Activated CD4-positive, CD25-positive, alpha-beta regulatory T cell treated with anti-CD3 and anti-CD28 coated beads, Interleukin-2, amount 50 U/mL, for 16 hours (primary cell): ENCODE measurements at places on chromosomes 12 and 14.

DNA sequence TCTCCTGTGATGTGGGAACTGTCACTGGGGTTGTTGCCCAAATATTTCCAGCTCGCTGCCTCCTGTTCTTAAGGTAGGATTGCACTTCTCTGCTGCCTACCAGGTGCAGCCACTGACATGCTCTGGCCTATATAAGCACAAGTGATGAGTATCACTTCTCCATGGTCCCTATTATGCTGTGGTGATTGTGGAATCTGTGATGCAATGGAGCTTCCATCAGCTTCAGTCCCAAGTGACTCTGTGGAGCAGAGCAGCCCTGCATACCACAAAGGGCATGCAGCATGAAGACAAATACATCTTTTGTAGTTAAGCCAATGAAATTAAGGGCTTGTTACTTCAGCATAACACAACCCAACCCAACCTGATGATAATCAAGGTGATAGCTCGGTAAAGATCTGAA, 43.5 kb downstream of the CKAP4 start:
- DNase-seq = no peak

DNA sequence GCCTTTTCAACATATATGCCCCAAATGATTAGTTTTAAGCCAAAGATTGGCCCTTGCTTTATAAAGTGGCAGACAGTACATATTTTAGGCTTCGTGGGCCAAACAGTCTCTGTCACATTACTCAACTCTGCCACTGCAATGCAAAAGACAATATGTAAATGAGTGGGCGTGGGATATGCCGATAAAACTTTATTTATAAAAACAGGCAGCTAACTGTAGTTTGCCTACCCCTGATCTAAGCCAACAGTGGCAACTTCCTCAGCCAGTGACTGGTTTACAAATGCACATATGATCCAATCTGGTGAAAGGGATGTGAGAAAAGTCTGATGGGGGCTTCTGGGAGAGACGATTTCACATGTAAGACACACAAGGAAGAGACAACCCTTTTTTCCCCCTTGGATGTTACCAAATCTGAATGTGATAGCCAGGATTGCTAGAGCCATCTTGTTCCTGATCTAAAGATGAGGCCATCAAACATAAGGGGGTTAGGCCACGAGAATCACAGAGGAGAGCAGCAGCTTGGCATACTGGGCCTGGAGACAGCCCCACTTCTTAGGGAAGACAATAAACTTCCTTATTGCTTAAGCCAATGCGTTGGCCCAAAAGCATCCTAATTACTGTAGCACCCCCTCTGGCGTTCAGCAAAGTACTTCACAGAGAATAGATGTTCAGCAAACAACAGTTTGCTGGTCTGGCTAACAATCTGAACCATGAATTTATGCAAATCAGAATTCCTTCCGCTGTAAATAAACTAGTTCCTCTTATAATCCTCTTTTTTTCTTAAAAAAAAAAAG, 75.2 kb upstream of the TMCC3 start:
- no peak for DNase-seq

GRCh38 chr12:101891462-101891971, 14.1 kb downstream of the DRAM1 start:
- no peak for DNase-seq

- no peak for DNase-seq
Observed at GRCh38 chr12:12482150-12482761, 80.4 kb downstream of the DUSP16 start.

DNA sequence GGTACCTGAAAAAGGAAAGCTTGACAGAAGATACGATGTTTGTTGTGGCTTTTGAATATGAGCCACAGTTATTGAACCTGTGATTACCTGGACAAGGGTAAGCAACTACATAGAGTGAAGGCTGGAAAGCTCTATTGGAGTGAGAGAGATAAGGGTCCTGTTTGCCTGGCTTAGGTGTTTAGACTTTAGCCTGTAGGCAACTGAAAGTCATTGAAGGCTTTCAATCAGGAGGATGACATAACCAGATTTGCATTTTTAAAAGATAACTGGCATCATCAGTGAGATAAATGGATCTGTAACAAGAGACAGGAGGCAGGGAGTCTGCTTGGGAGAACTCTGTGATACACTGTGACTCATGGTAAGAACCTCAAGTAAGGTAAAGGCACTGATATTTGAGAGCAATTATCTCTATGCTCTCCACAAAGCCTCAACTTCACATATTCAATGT, 128.9 kb upstream of the SOX5 start:
- no peak for DNase-seq

DNA sequence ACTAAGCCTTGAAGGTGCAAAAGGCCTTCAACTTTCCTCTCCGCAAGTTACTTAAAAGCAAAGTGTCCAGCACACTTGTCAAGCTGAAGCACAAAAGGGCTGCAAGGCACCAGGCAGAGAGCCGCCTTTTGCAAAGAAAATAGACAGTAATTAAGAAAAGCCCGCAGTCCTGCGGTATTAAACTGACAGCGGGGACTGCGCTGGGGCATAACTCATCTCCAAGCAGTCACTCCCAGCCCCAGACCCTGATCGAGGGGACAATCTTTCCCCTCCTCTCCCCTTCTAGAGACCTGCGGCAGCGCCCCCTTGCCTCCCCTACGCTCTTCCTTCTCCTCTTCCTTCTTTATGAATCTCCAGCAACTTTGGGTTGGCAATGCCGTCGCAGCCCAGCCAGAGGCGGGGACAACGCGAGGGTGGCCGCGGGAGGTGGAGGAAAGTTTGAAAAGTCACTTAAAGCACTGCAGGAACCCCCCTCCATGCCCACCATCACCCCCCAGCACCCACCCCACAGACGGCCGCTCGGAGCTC, 200.9 kb upstream of the CAND1 start:
- DNase-seq = no peak

- no peak for DNase-seq
Observed at GRCh38 chr14:42862114-42862513, 1255.4 kb downstream of the LRFN5 start.

- no peak for DNase-seq
Observed at GRCh38 chr14:94173471-94173884, 644 bp upstream of the PPP4R4 start.

DNA sequence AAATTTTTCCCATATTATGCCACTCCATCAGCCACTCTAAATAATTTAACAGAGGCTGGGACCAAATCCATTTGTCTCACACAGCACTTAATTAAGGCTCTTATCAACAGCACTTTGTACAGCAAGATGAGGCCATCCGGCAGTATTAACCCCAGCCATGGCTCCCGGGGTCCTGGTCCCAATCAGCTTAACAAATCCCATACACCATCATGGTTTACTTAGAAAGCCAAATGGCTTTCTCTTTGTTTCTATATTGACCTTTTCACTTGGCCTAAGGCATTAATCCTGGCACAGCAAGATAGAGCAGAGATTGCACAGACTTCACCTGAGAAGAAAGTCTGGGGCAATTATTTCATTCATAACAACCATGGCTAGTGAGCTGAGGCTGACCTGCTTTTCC, 38.6 kb downstream of the SPTSSA start:
- DNase-seq = no peak

DNA sequence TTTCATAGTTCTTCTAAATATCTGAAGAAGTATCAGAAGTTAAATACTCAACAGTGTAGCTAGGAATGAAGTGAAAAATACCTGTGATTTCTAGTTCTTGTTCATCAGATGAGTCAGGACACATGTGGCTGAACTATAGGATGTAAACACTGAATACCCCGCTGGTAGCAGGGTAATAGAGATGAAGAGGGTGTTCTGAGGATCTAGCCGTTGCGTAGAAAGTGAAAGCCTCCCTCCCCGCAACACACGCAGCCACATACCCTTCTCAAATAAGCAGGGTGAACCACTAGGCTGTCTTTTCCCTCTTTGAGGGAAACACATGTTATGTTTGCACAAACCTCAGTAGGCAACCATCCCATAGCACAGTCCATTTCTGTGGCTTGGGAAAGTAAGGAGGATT, 16.4 kb upstream of the RNASE12 start:
- no peak for DNase-seq

GRCh38 chr14:91835197-91835919, 32.0 kb downstream of the TC2N start:
- DNase-seq = no peak

GRCh38 chr12:112342587-112342986, 39.6 kb downstream of the HECTD4 start:
- DNase-seq = no peak

GRCh38 chr14:81990312-81990761, 456.7 kb upstream of the SEL1L start:
- DNase-seq = no peak

DNA sequence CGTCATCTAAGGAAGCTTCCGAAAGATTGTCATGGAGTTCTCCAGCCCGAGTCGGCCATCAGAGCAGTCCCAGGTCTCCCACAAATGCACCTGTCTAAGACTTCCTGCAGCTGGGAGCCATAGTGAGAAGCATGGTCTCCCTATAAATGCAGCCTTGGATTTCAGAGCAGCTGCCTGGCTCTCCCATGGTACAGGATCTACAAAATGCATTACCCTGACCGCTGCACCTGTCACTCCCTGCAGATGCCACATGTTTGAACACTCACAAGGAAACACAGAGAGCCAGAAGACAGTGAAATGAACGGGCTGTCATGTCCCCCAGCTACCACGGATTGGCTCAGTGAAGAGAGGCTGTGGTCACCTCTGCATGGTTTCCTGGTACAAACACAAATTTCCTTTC, 702.7 kb downstream of the MED13L start:
- no peak for DNase-seq

GRCh38 chr12:15592934-15593333, 196.3 kb downstream of the EPS8 start:
- no peak for DNase-seq

DNA sequence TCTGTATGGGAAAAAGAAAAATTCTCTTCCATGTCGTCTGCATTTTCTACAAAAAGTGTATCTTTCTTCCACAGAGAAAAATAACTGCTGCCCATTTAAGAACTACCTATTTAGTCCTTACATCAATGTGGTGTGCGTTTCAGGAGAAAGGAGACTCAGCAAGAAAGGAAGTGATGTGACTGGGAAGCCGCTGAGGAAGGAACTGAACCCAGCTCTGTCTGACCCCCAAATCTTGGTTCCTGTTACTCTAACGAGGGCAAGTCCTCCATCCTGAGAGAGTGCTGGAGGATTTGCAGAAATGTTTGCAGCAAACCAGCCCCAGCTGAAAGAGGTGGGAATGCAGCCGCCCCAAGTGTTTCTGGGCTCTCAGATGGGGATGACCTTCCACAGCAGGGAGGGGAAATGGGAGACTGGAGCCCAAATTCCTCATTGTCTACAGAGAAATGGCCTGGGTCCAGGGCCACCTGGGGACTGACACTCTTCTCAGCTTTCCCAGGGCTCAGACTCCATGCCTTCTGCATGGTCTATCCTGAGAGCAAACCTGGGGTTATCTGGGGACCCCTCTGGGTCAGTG, 6.7 kb upstream of the MLEC start:
- DNase-seq = no peak

- no peak for DNase-seq
Observed at GRCh38 chr14:92510972-92511371, 2.6 kb upstream of the RIN3 start.

- DNase-seq = no peak
Observed at GRCh38 chr12:56978397-56979138, 21.2 kb upstream of the RDH16 start.

GRCh38 chr14:74981462-74981782, 21.3 kb upstream of the EIF2B2 start:
- DNase-seq = no peak

- no peak for DNase-seq
Observed at GRCh38 chr12:49502590-49502989, 36.2 kb upstream of the KCNH3 start.

- DNase-seq = no peak
Observed at GRCh38 chr12:46674800-46675199, 151.0 kb downstream of the SLC38A4 start.

DNA sequence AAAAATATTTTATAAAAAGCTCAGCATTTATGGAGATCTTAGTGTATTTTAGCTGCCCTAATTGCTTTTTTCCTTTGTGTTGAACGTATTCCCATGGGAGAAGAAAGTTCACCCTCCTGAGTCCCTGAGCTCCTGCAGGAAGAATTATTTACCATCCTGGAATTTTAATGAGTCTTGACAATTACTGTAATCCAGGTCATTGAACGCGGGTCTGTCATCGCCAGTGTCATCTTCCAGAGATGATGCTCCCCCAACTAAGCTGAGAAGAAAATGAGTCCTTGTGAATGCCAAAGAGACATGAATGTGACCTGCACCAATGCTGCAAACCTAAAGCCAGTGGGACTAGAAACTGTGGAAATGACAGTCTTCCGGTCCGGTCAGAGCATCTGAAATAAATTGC, 129.5 kb downstream of the FBXL14 start:
- DNase-seq = no peak

- no peak for DNase-seq
Observed at GRCh38 chr12:38983117-38983571, 77.8 kb upstream of the CPNE8 start.

GRCh38 chr14:44107156-44107555, 399.9 kb downstream of the FSCB start:
- DNase-seq = no peak

GRCh38 chr14:100895411-100895810, 8.1 kb downstream of the RTL1 start:
- no peak for DNase-seq

GRCh38 chr12:75447691-75448393, 32.7 kb upstream of the GLIPR1 start:
- DNase-seq = no peak

GRCh38 chr12:112480931-112481330, 62.2 kb downstream of the PTPN11 start:
- DNase-seq = no peak

- no peak for DNase-seq
Observed at GRCh38 chr12:120394483-120395367, 25.8 kb upstream of the MSI1 start.

DNA sequence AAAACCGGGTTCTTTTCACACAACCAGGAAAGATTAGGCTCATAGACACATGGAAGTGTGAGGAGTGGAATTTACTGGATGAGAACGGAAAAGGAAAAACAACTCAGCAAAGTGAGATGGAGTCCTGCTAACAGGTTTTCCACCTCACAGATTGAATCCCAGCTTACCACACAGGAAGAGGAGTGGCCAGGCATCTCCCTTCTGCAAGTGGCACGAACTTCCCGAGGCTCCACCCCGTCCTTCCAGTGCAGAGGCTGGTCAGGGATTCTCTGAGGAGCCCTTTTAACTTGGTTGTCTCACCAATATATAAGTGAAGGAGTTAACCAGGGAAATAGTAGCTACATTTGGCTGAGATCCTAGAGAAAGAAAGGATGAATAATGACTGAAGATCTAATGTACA, 102.8 kb downstream of the SCAF11 start:
- no peak for DNase-seq

DNA sequence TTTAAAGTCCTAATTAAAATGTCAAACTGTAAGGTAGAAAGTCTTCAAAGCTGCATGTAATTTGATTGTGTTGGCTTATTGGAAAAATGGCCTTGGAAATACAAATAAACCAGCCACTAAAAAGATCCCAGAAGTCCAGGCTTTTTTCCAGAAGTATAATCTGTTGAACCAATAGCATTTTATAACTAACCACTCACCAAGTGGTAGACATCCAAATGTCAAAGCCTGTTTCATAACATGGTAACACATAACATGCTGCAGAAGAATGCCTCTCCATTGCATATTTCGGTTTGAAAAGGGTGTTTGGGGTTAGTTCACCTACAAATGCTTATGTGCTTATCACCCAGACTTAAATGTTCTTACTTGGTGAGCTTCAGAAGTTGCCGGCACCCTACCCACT, 183.7 kb upstream of the DIO2 start:
- no peak for DNase-seq
